Right renal pelvis (tissue), 4 donors: ENCODE measurements at places on chromosomes 5 and 9. TPM values are rescaled to one million over a fixed set of nuclear protein-coding genes. Genes with fewer than 3 reads are reported as not detected.

Gene HMGCR
- 88.6 TPM for polyA plus RNA-seq

Gene LRRC19
- 18.1 TPM for polyA plus RNA-seq

Gene KCNV2
- polyA plus RNA-seq, result 0.09 TPM

Gene TMEM215
- 0.13 TPM for polyA plus RNA-seq

Gene TIMD4
- 0.39 TPM for polyA plus RNA-seq

Gene UBQLN1
- polyA plus RNA-seq, result 121 TPM

- DNase-seq, result no peak
Measured at GRCh38 chr5:54844905-54845566, 140.4 kb downstream of the ESM1 start.

- DNase-seq, result no peak
Measured at GRCh38 chr5:150144879-150145278, 10.8 kb downstream of the PDGFRB start.

DNA sequence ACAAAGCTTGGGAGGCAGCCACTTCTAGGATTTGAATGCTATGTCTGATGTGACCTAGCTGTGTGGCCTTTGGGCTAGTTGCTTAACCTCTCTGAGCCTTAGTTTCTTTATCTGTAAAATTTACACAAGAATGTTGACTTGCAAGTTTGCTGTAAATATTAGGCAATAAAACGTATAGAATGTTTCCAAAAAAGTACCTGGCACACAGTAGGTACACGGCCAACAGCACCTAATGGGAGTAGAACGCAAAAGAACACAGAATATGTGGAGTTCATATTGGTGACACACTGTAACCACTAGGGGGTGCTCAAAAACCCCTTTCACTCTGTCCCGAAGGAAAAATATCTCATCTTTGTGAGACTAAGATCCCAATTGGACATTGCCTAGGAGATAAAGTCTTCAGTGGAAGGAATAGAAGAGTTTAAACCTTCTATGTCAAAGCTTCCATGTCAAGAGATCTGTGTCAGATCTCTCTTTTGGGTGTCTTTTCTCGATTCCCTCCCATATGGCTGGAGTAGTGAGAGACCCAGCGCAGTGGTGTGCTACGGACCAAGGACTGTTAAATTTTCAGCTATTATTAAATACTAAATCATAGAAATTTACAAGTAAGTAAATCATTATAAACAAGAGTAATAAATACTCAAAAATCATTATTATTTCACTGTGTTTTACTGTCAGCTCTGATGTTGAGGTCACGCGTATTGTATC is 145.4 kb upstream of the RAD23B start:
- DNase-seq, result no peak

DNA sequence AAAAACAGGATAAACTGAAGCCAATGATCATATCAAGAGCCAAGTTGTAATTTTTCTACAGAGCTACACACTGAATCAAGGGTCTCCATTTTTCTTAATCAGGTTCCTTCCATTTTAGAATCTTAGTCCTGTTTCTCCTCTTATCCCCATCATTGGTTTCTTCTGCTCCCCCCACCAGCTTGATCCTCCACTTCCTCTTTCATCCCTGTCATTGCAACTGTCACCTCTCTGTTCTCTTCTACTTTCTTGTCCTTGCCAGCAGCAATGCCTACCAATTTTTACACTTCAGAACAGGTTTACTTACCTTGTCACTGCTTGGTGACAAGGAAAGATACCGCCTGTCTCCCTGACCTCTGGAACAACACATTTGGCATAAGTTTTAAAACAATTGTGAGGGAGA is 97.3 kb downstream of the CFAP90 start:
- DNase-seq, result no peak

DNA sequence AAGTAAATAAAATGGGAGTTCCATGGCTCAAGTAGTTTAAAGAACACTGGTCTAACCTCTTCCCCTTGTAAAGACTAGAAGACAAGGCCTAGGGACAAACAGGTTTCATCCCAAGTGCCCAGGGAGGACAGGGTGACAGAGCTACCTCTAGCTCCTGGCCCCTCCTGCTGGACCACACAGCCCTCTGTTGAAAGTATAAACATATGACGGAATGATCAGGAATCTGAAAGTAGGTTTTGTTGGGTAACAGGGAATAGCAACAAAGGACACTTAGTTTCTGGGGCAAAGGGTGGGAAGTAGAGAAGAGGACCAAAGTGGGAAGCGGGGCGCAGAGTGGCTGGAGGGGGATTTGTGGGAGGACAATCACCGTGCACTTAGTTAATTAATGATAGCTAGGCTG is 67.0 kb upstream of the DAB2IP start:
- DNase-seq, result no peak

DNA sequence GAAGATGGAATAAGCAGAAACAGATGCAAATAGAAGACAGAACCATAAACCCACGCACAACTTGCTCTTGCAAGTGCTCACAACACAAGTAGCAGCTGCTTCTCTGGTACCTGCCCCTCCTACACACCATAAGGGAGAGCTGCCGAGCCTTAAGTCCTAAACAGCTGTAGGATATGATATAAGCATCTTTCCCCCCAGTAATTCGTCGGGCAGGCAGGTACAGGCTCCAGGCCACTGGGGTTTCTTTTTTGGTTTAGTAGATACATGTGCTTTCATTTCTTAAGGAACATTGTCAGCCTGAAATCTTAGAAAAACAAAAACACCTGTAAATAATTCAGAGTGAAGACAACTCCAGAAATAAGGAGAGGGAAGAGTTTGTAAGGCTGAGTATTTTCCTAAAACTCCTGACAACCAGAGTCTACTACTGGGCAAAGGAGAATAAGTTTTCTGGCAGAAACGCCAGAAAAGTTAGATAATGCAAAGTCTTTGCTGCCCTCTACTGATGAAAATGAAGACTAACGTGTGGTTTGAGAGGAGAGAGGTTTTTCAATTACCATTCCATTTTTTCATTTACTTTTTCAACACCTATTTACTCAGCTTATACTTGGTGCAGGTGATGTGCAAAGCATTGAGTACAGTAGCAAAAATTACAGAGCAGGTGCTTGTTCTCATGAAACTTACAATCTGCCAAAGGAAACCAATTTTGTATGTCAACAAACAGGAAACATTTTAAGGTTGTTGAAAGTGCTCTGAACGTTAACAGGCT is 20.1 kb upstream of the TCERG1 start:
- DNase-seq, result no peak

GRCh38 chr5:79990205-79990597 is 861 bp downstream of the MTX3 start:
- DNase-seq, result no peak

DNA sequence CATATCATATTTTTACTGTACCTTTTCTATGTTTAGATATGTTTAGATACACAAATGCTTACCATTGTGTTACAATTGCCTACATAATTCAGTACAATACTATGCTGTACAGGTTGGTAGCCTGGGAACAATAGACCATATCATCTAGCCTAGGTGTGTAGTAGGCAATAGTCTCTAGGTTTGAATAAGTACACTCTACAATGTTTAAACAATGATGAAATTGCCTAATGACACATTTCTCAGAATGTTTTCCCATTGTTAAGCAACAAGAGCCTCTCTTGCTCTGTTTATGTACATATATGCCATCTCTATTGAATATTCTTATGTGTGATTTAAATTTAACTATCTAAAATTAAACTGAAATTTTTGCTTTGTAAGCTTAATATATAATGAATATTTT is 209.6 kb upstream of the ST8SIA4 start:
- no peak for DNase-seq

DNA sequence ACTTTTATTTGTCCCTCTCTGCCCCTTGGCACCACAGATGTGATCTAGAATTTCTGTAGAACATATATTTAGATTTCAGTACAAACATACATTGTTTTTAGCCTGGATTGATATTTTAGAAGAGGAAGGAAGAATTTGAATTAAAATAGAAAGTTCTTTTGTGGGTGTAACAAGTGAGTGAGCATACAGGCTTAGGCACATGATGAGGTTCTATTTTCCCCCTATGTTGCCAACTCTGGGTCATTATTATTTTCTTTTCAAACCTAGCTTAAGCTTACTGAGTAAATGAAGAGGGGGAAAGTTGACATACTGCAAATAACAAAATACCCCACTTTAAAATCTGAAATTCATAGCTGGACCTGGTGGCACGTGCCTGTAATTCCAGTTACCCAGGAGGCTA is 102.9 kb downstream of the GCNT1 start:
- no peak for DNase-seq

DNA sequence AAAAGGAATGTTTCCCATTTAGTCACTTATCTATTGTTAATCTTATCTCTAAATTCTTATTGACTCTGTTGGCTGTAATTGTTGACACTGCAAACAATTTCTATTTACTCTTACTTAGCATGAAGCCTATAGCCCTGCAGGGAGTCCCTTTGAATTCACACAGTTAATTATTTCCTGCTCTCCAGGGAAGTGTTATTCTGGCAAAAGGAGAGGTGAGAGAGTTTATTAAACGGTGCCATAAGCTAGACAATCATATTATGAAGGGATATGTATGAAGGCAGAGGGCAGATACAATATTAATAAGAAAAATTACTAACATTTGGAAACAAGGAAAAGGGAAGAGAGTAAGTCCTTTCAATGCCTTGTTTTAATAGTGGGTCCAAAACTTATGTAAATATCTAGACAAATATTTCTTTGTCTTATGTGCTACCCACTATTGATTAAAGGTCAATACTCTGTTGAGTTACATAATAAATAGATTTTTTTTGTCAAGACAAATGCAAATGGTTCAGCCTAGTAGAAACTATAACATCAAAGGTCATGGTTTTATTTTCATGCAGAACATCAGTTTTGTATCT is 107.1 kb downstream of the CDH18 start:
- no peak for DNase-seq

GRCh38 chr5:173453167-173453566 is 125.0 kb upstream of the STC2 start:
- no peak for DNase-seq

- DNase-seq, result no peak
Measured at GRCh38 chr5:164137095-164137494, 631.7 kb downstream of the MAT2B start.

GRCh38 chr5:177097016-177097985 is 10.6 kb downstream of the FGFR4 start:
- no peak for DNase-seq

- DNase-seq, result no peak
Measured at GRCh38 chr9:71774920-71775319, 6.6 kb upstream of the CEMIP2 start.

- DNase-seq, result no peak
Measured at GRCh38 chr9:136769710-136770191, 5.4 kb upstream of the LCN15 start.

DNA sequence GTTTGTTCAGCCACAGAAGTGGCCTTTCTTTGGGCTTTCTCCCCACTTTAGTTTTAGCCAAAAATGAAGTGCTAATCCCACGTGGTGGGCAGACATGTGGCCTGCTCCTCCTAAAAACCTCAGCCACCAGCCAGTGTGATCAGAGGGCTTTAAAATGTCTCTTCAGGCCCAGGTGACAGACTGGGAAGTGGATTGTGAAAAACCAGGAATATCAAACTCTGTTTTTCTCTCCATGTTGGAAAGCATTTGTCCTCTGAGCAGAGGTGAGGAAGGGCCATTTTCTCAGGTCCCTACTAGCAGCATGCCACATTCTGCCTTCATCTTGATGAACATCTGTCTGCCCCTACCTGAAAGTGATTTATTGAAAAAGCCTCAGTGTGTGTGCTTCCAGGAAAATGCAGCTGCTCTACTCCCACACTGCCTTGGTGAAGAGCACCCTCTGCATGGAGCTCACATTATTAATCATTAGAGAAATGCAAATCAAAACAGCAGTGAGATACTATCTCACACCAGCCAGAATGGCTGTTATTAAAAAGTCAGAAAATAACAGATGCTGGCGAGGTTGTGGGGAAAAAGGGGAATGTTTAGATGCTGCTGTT is 181.2 kb upstream of the DMAC1 start:
- DNase-seq, result no peak

DNA sequence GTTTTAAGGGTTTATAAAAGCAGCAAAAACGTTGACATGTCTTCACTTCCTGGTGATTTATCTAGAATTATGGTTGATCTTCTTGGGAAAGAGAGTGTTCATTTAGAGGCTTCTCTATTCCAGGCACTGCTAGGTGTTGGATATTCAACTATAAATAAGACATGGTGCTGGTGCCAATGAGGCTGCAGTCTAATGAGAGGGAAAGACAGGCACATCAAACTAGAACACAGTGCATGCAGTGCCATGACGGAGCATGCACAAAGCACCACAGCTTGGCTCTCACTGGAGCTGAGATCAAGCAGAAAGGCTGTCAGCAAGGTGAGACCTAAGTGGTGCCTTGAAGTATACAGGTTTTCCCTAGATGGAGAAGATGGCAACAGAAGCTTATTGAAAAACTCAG is 126.5 kb downstream of the RMI1 start:
- no peak for DNase-seq

DNA sequence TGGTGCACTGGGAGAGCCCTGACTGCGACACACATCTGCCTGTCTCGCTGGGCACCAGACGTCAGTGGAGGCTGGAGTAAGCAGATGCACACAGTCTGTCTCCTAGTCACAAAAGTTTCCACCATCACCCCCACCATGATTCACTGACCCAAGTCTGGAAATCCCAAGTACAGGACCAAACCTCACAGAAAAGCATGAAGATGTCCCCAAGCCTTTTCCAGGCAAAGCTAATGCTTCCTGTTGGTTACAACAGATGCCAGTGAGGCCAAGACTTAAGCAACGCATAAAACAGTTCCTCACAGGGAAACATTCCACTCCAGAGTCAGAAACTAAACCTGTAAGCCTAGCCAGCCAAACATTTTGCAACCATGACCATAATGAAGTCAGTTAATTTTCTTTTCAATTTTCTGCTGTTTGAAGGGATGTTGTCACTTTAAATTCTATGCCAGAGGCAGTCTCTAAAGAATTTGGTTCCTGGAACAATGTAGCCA is 259.3 kb upstream of the SLC30A5 start:
- no peak for DNase-seq

GRCh38 chr5:103013933-103014552 is 105.9 kb downstream of the GIN1 start:
- DNase-seq, result no peak

DNA sequence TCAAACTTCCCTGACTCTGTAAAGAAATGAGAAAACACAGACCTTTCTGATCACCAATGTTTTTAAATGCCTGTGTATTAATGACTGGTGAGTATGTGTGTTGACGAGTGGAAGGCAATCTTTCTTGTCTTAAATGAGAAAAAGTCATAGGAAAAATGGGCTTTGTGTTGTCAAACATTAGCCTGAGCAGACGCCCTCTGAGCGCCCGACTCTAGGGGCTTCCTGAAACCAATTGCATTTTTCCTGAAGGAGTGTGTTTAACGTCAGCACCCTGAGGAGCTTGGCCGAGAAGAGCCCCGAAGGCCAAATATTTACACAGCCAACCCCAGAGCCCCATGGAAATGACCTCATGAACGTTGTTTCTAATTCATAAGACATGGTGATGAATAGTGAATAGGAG is 154.3 kb downstream of the PHF2 start:
- no peak for DNase-seq

GRCh38 chr5:135833961-135834638 is 363 bp upstream of the SLC25A48 start:
- DNase-seq, result no peak

- no peak for DNase-seq
Measured at GRCh38 chr5:149301049-149301743, 29.5 kb downstream of the AFAP1L1 start.
